Inflammatory macrophage treated with lipopolysaccharide for 4 hours (primary cell): ENCODE measurements at places on chromosomes 7 and 10.

DNA sequence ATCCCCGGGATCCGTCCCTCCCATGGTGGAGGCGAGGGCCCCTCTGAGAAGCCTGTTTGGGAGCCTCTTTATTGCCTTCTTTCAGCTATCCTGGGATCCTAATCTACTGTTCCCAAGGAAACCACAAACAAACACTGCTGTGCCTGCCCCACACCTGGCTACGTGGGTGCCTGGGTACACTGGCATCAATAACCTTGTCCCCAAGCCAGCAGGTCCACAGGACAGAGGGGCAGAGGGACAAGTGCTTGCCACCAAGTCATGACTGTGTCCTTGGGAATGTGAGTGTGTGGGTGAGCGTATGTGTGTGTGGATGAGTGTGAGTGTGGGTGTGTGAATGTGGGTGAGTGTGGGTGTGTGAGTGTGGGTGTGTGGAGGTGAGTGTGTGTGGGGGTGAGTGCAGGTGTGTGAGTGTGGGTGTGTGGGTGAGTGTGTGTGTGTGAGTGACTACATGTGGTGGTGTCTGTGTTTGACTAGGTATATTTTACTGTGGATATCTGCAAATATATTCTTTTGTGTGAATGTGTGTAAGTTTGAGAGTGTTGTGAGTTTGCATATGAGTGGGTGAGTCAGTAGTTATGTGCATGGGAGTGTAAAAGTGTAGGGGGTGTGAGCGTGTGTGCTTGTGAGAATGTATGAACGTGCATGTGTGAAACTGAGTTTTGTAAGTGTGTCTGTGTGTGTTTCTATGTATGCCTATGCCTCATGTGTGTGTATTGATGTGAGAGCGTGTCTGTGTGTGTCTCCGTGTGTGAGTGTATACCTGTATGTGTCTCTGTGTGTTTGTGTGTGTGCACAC is 96.1 kb downstream of the TNS3 start:
- no peak for DNase-seq

DNA sequence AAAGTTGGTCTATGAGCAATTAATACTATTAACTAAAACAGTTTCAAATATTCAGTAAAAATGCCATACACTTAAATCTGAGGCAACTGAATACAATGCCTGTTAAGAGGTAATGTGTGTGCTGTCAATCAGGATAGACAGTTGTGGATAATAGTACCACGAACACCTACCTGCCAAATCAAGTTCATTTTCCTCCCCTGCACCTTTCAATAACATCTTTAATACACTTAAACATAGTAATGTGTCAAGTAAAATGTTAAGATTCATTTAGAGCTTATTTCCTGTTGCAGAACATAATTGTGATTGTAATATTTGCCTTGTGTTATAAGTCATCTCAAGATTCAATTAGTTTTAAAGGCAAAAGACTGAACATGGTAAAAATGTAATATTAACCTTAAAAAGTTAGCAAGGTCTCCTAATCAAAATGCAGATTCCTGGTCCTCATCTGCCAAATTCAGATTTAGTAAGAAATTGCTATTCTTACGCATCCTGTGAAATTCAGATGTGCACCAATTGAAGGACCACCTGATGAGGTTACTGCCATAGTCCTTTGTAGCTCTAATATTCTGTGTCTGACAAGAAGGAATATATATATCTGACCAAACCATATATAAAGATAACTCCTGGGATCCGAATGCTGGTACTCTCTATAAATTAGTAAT is 37.1 kb downstream of the COL1A2 start:
- DNase-seq = no peak

- peak; percentile 14 for DNase-seq
Observed at GRCh38 chr7:816751-817671, 15.3 kb upstream of the SUN1 start.

GRCh38 chr10:97163781-97164501 is 21.8 kb downstream of the SLIT1 start:
- no peak for DNase-seq

DNA sequence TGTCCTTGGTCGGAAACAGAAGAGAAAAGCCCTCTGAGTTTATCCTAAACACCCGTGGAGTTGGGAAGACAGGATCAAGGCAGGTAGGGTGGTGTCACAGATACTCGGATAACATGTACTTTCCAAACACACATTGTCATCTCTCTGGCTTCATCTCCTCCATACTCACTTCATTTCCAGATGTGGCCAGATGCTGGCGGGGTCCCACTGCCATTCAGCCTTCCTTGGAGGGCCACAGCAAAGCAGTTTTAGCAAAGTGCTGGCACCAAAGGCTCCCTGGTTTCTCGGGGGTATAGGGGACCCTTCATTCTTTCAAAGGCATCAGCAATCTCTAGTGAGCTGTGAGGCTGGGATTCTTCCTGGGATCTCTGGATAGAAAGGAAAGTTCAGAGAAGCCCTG is 539.5 kb downstream of the TCERG1L start:
- no peak for DNase-seq

DNA sequence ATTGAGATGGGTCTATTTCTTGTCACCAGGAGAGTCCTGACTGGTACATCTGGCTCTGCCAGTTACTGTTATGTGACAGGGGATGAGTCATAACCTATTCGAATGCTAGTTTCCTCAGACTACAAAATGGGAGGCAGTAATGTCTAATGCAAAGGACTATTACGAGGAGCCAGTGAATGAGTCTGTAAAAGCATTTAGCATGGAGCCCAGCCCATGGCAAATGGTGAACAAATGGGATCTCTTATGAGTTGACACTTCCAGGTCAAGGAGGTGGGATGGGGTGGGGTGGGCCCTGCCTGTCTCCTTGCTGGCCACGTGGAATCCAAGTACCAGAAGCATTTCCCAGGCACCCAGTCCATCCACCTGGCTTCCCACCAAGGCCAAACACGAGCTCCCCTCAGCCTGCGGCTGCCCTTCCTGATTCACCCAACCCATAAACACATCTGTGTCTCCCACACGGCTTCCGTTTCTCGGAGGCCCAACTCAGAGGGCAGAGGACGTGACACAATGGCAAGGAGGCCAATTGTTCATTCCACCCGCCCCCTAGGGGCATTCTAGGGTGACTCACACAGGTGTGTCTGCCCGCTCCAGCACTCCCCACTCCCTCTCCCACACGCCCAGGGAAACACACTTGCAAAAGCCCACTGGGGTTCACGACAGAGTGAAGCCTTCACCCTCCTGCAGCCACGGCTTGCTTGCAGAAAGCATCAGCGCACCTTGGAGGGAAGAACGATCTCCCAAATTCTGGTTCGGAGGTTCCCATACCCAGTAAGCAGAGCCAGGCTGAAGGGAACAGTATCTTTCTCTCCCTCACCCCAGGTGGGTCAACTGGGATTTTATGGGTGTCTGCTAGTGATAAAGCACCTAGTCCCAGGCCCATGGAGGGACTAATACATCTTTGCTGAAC is 109.8 kb downstream of the SH3PXD2A start:
- peak; percentile 26 for DNase-seq

DNA sequence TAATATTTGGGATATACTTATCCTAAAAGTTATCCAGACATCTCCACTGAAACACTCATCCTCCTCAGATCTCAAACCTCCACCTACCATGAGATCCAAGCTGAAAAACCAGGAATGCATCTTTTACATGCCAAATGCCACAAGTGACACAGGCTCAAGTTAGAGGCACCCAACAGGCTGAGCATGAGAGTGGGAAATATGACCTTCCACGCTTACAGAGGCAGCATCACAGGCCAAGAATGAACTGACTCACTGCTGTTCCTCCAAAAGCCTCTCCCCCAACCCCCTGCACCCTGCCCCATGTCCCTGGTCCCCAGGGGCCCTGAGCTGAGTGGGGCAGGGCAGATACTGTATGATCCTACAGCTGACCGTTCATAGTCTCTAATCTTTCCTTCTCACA is 4.8 kb upstream of the MTPAP start:
- no peak for DNase-seq

- peak; percentile 58 for DNase-seq
Observed at GRCh38 chr10:93813507-93814465, 56.0 kb downstream of the LGI1 start.

- DNase-seq = no peak
Observed at GRCh38 chr10:99941942-99942820, 67.6 kb downstream of the DNMBP start.

DNA sequence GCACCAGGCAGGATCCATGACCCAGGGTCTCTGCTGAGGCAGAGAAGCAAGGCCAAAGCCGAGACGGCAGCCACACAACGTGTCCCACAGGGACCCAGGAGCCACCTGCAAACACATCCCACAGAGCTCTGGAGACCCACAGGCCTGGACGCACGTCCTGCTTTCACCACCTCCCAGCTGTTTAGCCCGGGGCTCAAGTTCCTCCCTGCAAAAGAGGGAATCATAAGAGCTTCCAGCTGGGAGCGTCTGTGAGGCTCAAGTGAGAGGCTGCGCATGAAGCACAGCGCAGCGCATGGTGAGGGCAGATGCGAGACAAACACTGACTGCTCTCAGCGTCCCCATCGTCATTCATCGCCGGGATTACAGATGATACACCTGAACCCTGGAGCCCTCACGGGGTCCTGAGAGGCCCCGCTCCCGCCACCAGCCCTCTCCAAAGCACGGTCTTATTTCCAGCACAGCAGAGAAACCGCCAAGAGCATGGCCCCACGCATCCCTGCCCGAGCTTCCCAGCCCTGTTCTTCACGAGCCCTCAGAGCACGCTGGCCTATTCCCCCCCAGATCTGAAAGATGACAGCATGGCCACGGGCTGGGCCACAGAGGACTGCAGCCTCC is 88.7 kb downstream of the MAD1L1 start:
- DNase-seq = no peak
